ENCODE measurements at places on chromosomes 2 and 18.

GRCh38 chr2:33215983-33216382, 260.5 kb upstream of the RASGRP3 start:
- no peak for DNase-seq

GRCh38 chr2:12824778-12825379, 108.1 kb downstream of the TRIB2 start:
- DNase-seq = no peak

DNA sequence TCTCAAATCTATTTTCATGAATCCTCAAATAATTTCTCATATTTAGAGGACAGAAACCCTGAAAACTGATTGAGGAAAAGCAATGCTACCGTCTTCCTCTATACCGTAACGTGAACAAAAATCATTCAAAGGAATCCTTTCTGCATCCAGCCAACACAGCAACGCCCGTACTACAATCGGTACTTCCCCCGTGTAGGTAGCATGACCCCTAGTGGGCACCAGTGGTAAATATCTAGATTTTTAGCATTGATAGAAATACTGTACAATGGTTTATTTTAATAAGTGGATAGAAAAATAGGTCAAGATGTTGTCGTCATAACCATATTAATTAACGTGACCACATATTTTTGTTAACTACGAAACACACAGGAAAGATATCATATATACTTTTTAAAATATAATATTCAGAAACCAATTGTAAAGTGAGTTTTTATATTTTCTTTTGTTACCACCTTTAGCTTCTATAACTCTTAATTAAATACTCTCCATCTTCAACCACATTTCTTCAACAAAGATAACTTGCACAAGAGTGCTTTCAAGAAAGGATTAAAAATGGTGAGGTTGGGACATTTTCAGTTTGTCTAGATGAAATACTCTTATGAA, 194.1 kb downstream of the SS18 start:
- DNase-seq = no peak

DNA sequence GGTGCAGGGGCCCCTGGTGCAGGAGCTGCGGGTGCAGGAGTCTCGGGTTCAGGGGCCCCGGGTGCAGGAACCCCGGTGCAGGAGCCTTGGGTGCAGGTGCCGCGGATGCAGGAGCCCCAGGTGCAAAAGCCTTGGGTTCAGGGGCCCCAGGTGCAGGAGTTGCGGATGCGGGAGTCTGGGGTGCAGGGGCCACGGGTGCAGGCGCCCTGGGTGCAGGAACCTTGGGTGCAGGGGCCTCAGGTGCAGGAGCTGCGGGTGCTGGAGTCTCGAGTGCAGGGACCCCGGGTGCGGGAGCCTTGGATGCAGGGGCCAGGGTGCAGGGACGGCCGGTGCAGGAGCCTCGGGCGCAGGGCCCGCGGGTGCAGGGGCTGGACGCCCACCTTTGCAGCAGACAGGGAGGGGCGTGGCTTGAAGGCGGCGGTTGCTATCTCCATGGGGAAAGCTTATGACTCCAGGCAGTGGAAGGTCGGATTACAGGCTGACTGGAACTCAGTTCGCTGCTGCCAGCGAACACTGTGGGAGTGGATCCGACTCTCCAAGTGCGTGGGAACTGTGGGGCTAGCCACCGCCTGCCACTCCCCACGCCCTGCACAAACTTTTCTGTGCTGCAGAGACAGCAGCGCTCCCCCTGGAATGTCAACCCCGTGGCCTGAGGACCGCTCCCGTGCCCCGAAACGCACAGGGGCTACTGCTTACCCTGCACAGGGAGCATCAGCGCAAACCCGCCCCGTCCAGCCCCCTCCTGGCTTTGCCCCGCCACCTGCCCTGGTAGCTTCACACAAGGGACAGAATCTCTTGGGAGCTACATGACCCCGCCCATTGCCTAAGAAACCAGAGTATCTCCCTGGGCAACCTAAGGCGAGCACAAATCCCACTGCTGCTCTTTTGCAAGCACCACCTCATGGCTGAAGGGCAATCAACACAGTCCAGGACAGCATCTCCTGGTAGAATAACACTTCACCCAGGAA, 40.3 kb downstream of the COPS9 start:
- no peak for DNase-seq

GRCh38 chr2:240725671-240726070, 34.0 kb downstream of the AQP12A start:
- DNase-seq = no peak

DNA sequence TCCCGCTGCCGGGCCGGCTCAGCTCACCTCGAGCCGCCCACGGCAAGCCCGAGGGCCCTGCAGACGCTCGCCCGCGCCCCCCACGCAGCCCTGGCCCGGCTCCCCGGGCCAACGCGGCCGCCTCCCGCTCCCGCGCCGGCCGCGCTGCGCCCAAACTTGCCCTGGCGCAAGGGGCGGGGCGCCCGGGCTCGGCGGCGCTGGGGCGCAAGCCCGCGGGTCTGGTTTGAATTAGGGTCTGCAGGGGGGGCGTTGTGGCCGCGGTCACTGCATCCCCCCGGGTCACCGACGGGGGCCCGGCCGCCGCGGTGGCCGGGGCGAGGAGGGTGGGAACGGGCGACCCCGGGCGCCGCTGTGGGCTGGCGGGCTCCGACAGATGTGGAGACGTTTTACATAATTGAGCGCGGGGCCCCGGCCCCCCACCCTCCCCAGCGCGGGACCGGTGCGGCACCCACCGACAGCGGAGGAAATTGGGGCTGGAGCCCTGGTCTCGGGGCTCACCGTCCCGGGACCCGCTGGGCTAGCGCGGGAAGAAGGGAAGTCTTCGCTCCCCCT, 690 bp downstream of the SDC1 start:
- DNase-seq = no peak

DNA sequence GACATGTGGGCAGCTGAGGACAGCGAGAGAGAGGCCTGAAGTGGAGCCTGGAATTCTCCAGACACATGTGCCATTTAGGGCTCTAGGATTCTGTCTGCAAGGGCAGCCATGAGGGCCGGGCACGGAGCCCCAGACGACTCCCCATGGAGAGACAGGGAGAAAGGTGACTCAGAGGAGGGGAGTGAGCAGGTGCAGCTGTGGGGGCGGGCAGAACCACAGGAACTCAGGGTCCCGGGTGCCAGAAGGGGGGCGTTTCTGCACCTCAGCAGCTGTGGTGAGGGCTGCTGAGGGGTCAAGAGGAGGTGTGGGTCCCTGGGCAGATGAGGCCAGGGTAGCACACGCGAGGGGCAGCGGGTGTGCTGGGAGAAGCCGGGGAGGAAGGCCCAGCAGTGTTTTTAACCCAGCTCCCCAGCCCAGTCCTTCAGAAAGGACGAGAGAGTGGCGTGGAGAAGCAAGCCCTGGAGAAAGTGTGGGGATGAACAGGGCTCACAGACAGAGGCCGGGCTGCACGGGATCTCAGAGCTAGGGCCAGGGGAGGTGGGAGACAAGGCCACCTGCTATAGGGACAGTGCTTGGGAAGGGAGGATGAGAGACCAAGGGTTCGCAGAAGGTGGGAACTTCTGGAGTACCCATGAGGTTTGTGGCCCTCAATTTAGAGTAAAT, 7.6 kb downstream of the GPR17 start:
- DNase-seq = no peak

- no peak for DNase-seq
Measured at GRCh38 chr2:160931531-160931930, 228.7 kb upstream of the TANK start.

DNA sequence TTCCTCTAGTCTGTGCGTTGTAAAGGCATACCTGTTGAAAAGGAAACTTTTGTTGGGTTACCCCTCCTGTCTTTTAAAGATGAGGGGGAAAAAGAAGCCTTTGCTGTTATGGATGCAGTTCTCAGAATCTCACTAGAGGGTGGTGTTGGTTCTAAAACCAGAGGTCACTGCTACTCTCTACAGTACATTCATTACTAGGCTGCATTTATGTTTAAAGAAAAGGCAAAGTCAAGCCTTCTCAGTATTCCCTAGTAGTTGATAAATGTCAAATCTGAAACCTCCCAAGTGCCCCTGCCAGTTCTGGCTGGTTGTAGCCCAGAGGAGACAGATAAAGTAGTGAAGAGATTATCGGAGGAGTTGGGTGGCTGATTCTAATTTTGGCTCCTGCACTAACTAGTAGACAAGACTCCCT, 1.4 kb upstream of the PLCL1 start:
- no peak for DNase-seq

DNA sequence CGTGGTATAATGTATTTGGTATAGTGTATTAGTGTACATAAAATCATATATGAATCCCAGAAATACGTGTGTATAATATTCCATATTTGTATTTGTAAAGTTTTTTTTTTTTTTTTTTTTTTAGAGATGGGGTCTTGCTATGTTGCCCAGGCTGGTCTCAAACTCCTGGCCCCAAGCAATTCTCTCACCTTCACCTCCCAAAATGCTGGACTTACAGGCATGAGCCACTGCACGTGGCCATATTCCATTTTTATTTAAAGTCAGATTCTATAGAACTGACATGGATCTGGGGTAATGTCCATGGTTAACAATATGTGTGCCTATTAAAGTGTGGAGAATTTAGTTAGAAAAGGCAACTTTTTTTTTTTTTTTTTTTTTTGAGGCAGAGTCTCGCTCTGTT, 71.5 kb downstream of the ANTXR1 start:
- no peak for DNase-seq

- peak; percentile 44 for DNase-seq
Measured at GRCh38 chr2:109197491-109198418, 68.8 kb downstream of the SH3RF3 start.

DNA sequence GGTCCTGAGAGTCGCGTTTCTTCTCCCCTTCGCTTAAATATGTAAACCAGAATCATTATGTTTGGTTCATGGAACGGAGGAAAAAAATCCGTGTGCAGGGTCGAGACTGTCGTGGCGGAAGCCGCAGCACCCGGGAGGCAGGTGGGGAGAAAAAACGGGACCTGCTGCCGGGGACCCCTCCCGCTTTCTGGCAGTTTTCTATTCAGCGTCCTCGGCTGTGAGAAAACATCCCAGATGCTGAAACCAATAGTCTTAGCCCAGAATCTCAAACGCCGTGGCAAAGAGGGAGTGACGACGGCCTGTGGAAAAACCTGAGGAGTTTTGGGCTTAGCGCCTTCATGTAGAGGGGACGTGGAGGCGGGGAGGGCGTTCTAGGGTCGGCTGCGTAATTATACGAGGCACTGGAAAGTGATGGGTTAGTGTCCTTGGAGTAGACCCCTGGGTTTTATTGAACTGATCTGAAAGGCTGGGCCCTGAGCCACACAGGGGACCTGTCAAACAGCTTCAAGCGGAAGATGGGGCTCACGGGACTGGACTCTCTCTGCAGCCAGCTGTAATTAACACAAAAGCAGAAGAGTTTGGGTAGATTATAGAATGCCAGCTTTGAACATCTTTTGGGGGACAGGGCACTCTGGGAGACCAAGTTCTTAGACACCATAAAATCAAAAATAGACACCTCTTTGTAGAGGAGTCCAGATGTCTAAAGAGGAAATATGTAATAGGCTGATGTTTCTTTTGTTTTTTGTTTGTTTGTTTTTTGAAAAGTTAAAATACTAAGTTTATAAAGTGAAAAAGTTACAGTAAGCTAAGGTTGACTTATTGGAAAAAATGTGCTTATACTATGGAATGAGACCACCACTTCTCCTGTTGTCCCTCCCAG, 834 bp upstream of the BUB1 start:
- DNase-seq = peak; percentile 76

DNA sequence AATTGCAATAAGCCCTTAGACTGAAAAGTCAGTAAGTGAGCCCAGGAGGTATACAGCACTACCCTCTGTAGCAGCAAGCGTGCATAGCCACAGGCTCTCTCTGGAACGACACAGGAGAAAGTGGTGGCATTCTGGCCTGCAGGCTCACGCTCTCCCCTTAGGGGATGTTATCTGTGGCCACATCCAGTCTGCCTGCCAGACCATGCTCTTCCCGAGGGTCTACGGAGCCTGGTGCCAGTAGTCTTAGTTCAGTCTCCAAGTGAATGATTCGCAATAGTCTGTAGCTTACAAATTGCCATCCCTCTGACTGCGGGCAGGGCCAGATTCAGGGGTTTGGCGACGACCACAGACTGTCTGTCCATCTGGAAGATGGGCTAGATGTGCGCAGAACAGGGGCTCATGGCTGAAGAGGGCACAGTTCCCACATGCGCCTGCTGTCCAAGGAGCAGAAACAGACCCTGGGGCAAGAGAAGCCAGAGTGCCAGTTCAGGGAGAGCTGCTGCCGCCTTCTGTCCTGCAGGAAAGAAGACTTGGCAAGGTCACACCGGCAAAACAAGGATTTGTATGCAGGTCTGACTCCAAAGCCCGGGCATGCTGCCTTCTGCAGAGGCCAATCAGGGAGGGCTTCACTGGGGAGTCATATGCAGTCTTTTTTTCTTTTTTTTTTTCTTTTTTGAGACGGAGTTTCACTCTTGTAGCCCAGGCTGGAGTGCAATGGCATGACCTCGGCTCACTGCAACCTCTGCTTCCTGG, 3.5 kb upstream of the KLF11 start:
- no peak for DNase-seq

DNA sequence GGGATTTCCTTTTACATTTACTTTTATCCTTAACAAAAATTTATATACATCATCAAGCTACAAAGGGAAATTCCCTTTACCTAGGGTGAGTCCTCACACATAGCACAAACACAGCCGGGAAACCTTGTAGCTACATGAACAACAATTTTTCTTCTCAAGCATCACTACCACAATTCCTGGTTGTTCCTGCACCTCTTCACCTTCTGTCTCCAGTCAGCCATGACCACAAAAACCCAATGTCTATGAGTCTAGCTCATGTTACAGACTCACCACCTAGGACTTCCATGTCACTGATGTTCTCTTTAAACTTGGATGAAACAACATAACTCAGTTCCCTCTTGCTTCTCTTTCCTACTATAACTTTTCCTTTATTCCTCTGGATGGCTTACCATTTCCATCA, 460.4 kb downstream of the MBD2 start:
- no peak for DNase-seq

- no peak for DNase-seq
Measured at GRCh38 chr18:44927127-44927849, 246.6 kb downstream of the SETBP1 start.

DNA sequence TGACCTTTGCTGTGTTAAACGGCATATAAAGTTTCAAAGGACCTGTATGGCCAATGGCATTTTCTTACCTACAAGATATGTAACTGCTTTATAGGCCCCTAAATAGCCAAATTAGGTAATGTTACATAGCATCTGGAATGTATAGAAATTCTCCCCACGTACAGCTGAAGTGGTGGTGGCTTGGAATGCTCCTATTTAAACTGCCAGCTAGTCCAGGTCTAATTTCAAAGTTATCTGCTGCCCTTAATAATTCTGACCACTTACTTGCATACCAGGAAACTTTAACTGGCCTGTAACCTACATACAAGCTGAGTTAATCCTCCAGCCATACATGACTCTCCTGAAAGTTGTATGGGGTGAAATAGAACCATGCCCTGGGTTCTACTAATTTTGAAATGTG, 1.3 kb downstream of the KIAA2012 start:
- no peak for DNase-seq

DNA sequence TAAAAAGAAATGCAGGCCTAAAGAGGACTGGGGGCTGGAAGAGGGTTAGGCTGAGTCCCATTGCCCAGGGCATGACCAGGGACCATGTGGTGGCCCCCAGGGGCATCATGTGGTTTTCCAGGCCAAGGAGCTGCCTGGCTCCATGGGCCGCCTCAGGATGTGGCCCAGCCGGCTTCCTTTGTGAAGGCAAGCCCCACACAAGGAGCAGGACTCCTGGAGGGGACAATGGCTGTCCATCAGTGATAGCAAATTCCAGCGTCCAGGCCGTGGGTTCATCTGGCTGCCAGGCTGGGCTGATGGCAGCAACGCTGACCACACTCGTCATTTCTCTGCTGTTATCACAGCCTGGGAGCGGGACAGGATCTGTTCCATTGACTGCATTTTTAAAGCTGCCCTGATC, 82.5 kb downstream of the GBX2 start:
- DNase-seq = no peak

Data from left forelimb (tissue), 1 donor.